ENCODE measurements at places on chromosomes 4 and X.
A peak's percentile ranks its signal among the peaks of the same experiment; 100 is the strongest.

DNA sequence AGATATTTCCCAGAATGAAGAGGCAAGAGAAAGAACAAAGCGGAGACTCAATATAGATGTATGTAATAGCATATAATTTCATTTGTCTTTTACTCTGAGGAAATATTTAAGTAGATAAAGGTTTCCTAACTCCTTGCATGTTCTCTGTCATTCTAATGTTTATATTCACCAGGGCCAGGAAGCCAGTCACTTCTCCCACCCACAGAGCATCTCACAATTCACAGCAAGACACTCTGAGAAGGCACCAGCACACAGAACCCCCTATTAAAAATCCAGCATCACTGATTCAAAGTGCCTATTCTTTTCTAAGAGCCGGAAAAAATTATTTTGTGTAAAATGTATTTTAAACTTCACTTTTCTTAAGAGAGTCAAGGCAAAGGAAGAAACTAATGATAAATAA is 927.1 kb downstream of the C4orf33 start:
- no peak for DNase-seq

GRCh38 chrX:66221856-66222255 is 57.8 kb downstream of the HEPH start:
- no peak for DNase-seq

- DNase-seq: no peak
Measured at GRCh38 chrX:112851806-112852205, 11.2 kb upstream of the AMOT start.

- no peak for DNase-seq
Measured at GRCh38 chrX:80550722-80551121, 130.5 kb downstream of the TENT5D start.

DNA sequence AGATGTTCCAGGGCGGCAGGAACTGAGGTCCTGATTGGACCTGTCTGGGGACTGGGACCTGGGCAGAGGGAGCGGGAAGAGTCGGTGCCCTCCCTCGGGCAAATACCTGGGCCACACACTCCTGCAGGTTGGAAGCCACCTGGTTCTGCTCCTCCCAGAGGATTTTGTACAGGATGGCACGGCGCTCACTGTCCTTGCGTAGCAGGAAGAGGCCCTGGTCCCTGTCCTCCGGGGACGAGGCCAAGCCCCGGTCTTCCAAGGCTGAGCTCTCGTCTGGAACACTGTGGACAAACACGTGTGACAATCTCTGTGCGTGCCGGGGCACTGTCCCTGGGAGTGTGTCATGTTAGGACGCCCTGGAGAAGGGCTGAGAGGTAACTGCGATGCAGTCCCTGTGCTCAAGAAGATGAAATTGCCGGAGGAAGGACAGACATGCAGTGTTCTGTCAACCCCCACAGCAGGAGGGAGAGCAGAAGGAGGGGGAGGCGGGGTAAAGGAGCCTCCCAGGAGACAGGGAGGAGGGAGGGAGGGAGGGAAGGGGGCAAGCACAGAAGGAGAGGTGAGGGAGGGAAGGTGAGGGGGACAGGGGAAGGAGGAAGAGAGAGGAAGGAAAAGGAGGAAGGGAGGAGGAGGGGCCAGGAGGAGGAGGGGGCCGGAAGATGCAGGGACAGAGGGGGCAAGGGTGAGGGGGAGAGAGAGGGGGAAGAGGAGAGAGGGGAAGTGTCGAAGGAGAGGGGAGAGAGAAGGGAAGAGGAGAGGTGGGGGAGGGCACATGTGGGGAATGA is 29.0 kb downstream of the PDHA1 start:
- peak; percentile 6 for DNase-seq

DNA sequence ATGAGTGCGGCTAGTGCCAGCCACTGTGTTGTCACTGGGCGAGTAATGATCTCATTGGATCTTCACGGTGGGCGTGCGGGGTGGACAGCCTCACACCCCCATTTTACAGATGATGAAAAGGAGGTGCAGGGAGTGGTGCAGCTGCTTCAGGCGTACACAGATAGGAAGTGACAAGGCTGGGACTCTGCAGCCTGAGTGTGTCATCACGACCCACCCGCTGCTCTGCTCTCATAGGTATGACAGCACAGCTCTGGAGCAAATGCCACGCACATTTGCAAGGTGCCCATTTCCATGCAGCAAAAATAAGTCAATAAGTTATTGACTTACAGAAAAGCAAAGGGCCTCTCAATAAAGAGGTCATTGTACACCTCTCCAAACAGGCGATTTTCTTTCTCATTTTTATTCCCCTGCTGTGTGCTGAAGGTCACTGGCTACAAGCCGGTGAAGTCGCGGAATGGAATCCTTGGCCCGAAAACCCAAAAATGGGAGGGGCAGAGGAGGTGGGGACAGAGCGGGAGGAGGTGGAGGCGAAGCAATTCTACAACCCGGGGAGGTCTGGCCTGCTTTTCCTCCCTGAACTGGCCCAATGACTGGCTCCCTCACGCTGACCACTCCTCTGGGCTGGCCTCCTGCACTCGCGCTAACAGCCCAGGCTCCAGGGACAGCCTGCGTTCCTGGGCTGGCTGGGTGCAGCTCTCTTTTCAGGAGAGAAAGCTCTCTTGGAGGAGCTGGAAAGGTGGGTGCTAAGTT is at the start of gene SOD3:
TSS of gene SOD3 (plus strand) at position 658 of the 750 bp plus-strand sequence. CDS start 3,949 bp downstream, outside the sequence.
- DNase-seq: no peak

All from activated CD8-positive, alpha-beta T cell treated with anti-CD3 and anti-CD28 coated beads for 36 hours (primary cell).